Right atrium auricular region (tissue), 2 donors: ENCODE measurements at places on chromosomes 1 and 21.

GRCh38 chr21:38839328-38840286 lies 33.9 kb downstream of the ETS2 start:
- DNase-seq = peak; percentile 55

DNA sequence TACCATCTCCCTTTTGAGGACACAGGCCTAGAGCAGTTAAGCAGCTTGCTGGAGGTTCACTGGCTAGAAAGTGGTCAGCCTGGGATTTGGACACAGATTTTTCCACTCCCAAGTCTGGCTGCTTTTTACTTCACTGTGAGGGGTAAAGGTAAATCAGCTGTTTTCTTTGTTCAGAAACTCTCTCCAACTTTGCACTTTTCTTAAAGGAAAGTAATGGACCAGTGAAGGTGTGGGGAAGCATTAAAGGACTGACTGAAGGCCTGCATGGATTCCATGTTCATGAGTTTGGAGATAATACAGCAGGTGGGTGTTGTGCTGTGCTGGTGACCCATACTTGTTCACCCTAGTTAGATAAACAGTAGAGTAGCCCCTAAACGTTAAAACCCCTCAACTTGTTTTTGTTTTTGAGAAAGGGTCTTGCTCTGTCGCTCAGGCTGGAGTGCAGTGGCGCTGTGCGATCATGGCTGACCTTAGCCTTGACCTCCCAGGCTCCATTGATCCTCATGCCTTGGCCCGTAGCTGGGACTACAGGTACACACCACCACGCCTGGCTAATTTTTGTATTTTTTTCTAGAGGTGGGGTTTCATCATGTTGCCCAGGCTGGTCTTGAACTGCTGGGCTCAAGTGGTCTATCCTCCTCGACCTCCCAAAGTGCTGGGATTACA lies 4.2 kb downstream of the SOD1 start:
- no peak for DNase-seq

- no peak for DNase-seq
Measured at GRCh38 chr21:39680216-39680615, 64.8 kb upstream of the IGSF5 start.

GRCh38 chr21:46221664-46222435 lies 6.7 kb downstream of the LSS start:
- peak; percentile 54 for DNase-seq

DNA sequence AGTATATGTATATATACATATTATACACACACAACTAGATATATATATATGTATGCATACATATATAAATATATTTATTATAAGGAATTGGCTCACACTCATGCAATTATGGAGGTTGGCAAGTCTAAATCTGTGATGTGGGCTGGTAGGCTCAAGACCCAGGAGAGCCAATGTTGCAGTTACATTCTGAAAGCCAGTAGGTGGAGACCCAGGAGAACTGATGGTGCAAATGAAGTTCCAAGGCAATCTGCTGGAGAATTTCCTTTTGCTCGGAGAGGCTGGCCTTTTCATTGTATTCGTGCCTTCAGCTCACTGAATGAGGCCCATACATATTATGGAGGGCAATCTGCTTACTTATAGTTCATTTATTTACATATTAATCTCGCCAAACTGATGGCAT lies 9.4 kb downstream of the IVL start:
- DNase-seq = no peak

DNA sequence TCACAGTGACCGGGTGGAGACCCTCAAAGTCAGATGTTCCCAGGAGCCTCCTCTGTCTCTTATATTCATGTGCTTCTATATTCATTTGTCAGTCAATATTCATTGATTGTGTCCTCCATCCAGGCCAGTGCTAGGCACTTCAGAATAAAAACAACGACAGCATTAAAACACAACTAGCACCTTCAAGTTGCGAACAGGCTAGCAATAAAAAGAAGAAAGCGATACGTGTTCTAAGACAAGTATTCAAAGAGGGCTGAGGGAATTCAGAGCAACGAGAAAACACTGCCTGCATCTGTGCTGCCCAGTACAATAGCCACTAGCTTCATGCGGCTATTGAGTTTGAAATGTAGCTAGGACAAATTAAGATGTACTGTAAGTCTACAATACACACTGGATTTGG lies 138.0 kb downstream of the PLXNA2 start:
- no peak for DNase-seq

- no peak for DNase-seq
Measured at GRCh38 chr1:92922356-92923035, 38.8 kb downstream of the DIPK1A start.

GRCh38 chr1:17067465-17068240 lies 13.8 kb upstream of the SDHB start:
- no peak for DNase-seq

GRCh38 chr1:31031330-31032143 lies 34.0 kb downstream of the PUM1 start:
- DNase-seq = no peak

DNA sequence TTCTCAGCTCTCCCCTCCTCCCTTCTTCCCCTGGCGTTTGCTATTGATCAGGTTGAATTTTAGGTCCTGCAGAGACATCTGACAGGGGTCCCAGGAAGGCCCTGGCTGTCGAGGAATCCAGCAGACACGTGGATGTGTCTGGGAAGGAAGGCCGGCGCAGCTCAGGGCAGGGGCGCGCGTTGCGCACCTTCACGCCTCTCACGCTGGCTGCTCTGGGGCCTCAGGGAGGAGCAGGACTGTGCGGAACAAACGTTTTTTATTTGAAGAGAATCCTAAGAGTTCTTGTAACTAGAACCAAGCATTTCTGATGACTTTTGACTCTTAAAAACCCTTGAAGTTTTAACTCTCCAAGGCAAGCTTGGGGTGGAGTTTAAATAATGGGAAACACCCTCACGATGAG lies 54.2 kb downstream of the SLC37A1 start:
- no peak for DNase-seq

- no peak for DNase-seq
Measured at GRCh38 chr1:46369542-46370213, 24.4 kb upstream of the FAAH start.

- DNase-seq = no peak
Measured at GRCh38 chr1:114139540-114139939, 14.1 kb downstream of the SYT6 start.

- DNase-seq = no peak
Measured at GRCh38 chr1:181501612-181502011, 18.3 kb downstream of the CACNA1E start.

- DNase-seq = no peak
Measured at GRCh38 chr1:15322648-15323350, 75.8 kb downstream of the FHAD1 start.

DNA sequence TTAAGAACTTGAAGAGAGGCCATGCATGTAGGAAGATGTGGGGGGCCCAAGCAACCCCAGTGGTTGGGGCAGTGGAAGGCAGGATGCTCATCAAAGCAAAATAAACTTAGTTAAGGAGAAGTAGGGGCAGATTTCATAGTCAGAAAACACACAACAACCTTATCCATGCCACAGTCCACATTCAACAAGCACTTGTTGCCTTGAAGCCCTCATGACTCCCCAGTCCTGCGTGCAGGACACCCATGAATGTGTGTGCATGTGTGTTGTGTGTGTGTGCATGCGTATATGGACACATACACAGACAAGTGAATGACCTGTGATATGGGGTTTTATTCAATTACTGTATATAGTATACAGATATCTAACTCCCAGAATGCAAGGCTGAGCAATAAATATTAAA lies 186.9 kb downstream of the PSMG1 start:
- no peak for DNase-seq

DNA sequence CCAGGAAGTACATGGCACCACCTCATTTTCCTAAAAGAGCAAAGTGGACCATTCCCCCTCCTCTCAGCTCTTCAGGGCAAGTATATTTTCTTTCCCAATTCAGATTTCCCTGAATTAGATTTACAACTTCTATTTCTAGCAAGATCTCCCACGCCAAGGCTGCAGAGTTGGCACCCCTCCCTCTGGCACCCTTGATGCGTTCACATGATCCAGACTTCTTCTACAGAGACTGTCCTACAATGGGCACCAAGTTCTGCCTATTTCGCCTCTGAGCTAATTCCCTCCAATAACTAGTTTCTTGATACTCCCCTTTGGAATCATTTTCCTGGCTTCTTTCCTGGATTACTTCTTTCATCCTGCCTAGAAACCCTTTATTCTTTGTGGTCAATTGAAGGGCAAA lies 122.0 kb downstream of the CDC7 start:
- peak; percentile 68 for DNase-seq

- DNase-seq = no peak
Measured at GRCh38 chr1:47468709-47469389, 31.0 kb downstream of the FOXD2 start.

GRCh38 chr1:210260096-210260495 lies 27.5 kb downstream of the SERTAD4 start:
- no peak for DNase-seq

- no peak for DNase-seq
Measured at GRCh38 chr1:229268505-229268904, 2.4 kb upstream of the RAB4A start.

- DNase-seq = no peak
Measured at GRCh38 chr1:47547753-47548573, 110.1 kb downstream of the FOXD2 start.
